ENCODE measurements at places on chromosomes 7 and 10.

DNA sequence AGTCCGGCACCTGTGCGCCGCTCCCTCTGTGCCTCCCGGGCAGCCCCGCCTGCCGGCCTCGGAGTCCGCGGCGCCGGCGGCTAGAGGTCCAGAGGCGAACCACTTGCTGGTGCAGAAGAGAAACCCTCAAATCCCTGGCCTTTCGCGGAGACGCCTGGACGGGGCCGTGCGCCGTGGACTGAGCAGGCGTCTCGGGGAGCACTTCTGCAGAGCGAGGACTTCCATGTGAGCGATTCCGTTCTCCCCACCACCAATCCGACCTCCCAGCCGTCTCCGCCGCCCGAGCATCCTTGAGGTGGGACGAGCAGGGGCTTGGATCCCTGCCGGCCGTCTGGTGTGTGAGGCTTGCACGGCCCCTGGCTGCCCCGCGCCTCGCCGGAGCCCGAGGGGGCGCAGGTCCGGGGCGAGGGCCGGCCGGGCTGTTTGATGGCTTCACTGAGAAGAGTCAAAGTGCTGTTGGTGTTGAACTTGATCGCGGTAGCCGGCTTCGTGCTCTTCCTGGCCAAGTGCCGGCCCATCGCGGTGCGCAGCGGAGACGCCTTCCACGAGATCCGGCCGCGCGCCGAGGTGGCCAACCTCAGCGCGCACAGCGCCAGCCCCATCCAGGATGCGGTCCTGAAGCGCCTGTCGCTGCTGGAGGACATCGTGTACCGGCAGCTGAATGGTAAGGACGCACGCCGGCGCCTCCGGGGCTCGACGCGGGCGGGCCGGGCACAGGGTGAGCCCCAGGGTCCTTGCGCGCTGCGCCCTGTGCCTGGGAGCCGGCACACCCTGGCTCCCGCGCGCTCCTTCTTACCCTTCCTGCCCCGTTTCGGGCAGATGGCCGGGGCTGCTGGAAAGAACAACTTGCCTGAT is 660 bp downstream of the GALNT17 start:
- DNase-seq = no peak

DNA sequence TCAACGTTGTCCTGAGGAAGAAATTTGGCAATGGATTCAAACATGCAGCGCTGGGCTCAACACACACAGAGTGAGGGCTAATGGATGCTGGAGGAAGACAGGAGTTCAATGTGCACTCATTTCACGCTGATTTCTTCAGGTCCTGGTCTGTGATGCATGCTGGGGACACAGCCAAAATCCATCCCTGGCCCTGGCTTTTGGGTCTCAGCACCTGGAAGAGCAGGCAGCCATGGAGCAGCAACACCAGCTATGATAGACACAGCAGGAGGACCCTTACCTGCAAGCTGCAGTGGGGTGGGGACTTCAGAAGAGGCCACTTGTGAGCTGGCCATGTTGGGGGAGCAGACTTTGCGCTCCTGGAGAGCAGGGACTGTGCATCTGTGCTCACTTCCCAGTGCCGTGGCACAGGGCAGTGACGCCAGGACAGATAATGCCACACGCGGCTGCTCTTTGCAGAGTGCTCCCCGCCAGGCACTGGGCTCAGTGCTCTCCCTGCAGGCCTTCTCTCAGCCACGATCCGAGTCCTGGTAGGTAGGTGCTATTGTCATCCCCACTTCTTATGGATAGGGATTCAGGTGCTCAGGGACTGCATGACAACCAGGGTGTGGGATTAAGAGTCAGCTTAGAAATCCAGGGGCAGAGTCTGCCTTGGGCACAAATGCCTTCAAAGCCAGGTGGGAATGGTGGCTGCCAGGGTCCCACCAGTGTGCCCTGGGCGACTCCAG is 138.8 kb upstream of the UNC5B start:
- no peak for DNase-seq

DNA sequence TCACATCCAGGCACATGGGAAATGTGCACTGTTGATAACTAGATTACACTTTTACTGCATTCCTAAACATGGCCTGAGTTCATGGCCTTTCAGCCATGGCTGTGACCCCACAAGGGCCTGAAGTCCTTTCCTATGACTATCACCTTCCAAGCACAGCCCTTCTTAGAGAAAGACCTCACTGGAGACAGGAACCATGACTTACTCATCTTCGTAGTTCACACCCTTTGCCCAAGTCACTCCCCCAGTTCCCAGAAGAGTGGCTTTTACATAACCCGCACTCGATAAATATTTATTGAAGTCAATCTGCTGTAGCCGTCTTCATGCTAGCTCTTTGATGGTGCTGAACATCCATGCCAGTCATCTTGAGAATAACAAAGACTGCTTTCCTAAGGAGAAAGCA is 632.5 kb upstream of the NRP1 start:
- no peak for DNase-seq

- DNase-seq = no peak
These were observed 15.9 kb downstream of the VSIR start for GRCh38 chr10:71757399-71757922.

DNA sequence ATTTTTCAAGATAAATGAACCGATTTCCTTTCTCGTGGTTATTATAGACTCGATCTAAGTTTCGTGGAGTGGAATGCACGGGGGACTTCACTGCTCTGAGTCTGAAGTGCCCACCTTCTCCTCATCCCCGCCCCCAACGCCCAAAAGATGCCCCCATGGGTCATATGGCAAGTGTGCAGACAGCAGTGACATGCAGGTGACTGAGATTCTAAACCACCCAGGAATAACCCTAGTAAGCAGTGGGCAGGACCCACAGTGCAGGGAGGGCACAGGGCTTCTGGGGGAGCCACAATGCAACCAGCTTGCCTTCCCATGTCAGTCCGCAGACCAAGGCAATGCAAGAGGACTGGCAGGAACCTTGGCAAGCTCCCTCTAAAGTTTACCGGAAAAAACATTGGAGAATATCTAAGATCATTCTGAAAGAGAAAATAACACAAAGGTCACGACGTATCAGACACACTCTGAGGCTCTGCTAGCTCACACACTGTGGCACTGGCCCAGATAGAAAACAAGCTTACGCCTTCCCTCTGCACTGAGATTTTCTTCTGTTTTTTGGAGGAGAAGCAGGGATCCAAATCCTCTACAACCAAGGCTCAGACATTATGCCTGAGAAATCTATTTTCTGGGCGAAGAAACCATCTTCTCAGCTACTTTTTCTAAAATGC is 239.6 kb downstream of the MAD1L1 start:
- DNase-seq = no peak

DNA sequence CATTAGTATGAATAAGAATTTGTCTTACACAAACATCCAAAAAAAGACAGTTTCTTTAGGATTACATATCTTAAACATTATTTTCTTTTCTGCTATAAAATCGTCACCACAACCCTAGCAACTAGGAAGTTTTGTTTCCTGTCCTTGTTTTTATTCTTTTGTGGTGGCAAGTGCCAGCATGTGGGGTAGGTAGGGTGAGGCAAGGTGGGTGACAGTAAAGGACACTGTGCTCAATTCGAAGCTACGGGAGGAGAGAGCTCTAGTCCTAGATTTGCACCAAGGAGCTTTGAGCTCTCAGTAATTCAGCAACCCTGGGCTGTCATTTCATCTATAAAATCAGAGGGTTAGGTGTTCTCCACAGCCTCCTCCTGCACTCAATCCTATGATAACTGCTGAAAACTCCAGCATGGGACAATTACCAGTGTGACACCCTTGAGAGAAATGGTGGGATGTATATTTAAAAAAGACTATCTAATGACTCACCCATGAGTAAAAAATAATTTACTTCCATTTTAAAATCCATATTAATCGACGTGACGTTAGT is 187.1 kb downstream of the FAM107B start:
- no peak for DNase-seq

GRCh38 chr10:60967854-60968484 is 24.0 kb upstream of the RHOBTB1 start:
- DNase-seq = no peak

DNA sequence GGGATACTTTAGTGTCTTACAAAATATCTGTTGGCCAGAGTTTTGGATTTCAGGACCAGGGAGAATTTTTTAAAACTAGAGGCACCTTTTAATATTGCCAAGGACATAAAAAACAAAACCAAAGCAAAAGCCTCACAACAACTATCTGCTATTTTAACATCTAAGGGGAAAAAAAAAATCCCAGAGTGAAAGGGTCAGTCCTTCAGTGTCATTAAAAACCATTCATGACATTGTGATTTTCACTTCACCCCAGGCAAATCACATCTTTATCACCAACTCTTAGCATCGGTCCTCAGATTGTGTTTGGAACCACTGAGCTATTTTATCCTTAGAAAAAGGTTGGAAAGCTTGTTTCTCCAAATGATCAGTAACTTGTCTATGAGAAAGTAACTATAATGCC is 10.7 kb downstream of the CEP41 start:
- DNase-seq = no peak

GRCh38 chr7:108611268-108611667 is 41.6 kb downstream of the DNAJB9 start:
- no peak for DNase-seq

GRCh38 chr7:156684251-156684650 is 43.7 kb downstream of the RNF32 start:
- DNase-seq = no peak

All from activated CD8-positive, alpha-beta memory T cell treated with anti-CD3 and anti-CD28 coated beads for 1 hour (primary cell).